Activated T-helper 2 cell treated with anti-CD3 and anti-CD28 coated beads, Interferon-gamma antibody, Interleukin-2, Interleukin-4, amounts not matched to agents 10 μg/mL and 5 μg/mL and 100 μg/mL, durations not matched to agents 14 hours and 24 hours and 36 hours (primary cell): ENCODE measurements at places on chromosomes 12 and 14. TPM values are rescaled to one million over a fixed set of nuclear protein-coding genes. Genes with fewer than 3 reads are reported as not detected.
A peak's percentile ranks its signal among the peaks of the same experiment; 100 is the strongest.

The BTG1 gene
- 67.8 and 71.7 TPM in 2 replicates for total RNA-seq

The WNT1 gene
- 0.60 and 0.66 TPM in 2 replicates for total RNA-seq

The C12orf54 gene
- not detected in 2 replicates for total RNA-seq

The PDE3A gene
- 0.07 and 0.14 TPM in 2 replicates for total RNA-seq

The PTCSC3 gene
- total RNA-seq: not detected in 2 replicates

DNA sequence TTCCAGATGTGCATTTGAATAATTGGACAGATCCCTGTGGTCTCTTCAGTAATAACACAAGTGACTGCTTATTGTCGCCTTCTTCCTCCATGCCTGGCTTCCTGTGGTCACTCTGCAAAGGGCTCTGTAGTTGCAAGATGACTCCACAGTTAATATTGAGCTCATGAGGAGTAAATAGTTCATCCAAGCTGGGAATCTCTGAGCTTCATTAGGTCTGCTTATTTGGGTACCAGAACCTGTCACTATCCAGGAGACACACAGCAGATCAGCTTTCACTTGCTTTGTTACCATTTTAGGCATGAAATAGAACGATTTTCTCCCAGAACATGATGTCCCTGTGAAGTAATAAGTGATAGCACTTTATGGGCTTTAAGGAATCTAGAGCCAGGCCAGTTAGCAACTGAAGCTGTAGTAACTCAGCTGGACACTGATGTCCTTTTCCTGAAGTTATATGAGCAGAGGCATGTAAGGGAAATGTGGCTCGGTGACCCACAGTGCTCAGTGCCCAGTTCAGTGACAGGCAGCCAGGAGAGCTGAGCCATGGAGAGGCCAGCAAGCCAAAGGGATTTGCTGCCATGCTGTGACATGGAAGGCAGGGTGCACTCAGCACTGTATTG lies 50.1 kb downstream of the CRADD start:
- no peaks in the 10 kb centered on the region for H3K27me3 ChIP-seq
- H3K4me3 ChIP-seq: no peak overlapping the region
- DNase-seq: no peak
- H3K4me1 ChIP-seq: peaks cover 5% of the 10 kb centered on the region

- DNase-seq: no peak
- H3K4me3 ChIP-seq: no peak overlapping the region
- peaks cover 27% of the 10 kb centered on the region for H3K4me1 ChIP-seq
Observed at GRCh38 chr12:50642761-50643160, 121.1 kb upstream of the ATF1 start.

DNA sequence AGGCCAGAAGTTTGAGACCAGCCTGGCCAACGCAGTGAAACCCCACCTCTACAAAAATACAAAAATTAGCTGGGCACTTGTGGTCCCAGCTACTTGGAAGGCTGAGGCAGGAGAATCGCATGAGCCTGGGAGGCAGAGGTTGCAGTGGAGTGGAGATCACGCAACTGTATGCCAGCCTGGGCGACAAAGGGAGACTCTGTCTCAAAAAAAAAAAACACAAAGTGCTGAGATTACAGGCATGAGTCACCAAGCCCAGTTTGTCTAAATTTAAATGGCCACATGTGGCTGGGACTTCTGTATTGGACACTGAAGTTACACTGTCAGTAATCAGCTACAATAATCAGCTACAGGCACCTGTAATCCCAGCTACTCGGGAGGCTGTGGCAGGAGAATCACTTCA lies 100.9 kb upstream of the AEBP2 start:
- no peaks in the 10 kb centered on the region for H3K36me3 ChIP-seq
- no peaks in the 10 kb centered on the region for H3K27me3 ChIP-seq
- H3K27ac ChIP-seq: no peak overlapping the region
- no peaks in the 10 kb centered on the region for H3K4me1 ChIP-seq
- no peak overlapping the region for H3K4me3 ChIP-seq
- no peak for DNase-seq

DNA sequence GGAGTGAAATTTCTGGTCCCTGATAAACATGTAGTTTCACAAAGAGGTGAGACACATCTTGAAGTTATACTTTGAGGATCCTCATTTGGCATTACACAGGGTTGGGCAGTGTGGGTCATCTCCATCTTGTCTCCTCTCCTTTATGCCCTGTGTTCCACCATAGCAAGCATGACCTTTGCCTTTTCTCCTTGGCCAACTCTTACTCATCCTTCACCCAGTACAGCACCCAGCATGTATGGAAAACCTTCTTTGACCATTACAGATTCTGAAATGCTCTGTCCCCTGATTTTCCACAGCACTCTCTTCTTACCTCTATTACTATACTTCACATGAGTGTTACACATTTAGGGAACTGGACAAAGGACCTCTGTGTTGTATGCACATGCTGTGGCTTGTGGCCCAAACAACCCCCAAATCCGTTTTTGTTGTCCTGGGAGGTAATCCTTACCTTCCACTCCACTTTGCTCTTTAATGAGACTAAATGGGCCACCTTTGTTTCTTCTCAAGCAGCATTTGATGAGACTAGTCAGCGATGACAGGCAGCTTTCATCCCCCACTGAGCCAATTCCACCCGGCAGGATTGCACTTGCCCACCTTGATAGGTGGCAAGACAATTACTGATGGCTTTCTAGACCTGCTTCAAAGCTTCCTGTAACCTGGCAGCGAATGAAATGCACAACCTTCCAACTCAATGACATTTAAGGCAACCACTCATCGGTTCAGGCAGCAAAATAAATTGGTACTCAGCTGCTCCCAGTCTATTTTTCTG lies 163.5 kb downstream of the MON2 start:
- H3K4me1 ChIP-seq: peaks cover 5% of the 10 kb centered on the region
- DNase-seq: no peak

DNA sequence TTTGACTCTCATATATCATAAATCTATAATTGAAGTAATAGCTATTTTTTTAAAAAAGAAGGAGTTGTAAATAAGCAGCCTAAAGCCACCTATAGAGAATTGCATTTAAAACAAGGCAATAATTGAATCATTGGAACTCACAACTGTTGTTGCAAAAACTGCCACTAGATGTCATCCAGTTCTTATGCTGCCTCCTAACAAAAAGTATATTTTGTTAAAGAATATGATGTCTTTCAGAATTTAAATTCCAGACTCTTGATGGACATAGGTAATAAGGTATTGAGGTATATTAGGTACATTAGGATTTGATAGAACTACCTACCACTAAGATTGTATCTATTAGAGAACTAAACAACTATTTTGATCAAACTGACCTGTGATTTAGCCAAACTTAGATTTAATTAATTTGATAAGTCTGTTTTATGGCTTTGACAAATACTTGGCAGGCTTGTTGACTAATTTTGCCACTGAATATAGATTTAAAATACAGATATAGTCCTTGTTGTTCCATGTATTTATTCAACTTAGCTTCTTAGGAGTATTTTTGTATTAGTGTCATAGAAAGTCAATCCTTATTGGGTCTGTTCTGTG lies 401.4 kb downstream of the RPL10L start:
- H3K36me3 ChIP-seq: no peaks in the 10 kb centered on the region
- H3K27me3 ChIP-seq: no peaks in the 10 kb centered on the region
- H3K27ac ChIP-seq: no peak overlapping the region
- DNase-seq: no peak

DNA sequence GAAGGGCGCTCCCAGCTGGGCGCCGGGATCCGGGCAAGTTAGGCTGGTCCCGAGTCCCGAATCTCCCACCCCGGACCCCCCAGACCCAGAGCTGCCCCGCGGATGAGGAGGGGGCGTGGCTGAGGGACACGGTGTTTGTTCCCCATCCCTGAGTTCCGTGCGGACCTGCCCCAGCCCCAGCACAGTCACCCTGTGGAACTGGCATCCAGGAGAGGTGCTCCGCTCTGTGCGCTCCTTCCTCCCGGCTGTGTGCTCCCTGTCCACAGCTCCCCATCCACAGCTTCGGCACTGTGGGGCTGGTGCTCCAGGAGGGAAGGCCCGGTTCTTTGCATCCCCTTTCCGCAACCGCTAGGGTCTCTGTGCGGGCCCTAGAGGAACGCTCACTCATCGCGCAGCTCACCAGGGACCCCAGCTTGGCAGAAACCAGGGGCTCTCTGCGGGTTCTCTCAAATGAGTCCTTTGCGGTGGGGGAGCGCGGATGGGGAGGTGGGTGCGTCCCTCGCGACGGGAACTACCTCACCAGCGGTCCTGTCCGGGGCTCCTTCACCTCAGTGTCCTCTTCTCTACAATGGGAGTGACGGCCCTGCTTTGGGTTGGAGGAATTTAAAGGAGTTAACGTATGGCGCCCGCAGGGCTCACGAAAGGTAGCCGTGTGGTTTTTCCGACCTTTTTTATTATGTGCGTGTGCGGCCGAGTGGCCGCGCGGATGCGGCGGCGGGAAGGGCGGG lies 845 bp downstream of the TMEM132C start:
- H3K4me3 ChIP-seq: no peak overlapping the region
- H3K4me1 ChIP-seq: no peaks in the 10 kb centered on the region
- H3K36me3 ChIP-seq: no peaks in the 10 kb centered on the region
- DNase-seq: no peak
- no peak overlapping the region for H3K27ac ChIP-seq
- H3K27me3 ChIP-seq: peaks cover 19% of the 10 kb centered on the region

DNA sequence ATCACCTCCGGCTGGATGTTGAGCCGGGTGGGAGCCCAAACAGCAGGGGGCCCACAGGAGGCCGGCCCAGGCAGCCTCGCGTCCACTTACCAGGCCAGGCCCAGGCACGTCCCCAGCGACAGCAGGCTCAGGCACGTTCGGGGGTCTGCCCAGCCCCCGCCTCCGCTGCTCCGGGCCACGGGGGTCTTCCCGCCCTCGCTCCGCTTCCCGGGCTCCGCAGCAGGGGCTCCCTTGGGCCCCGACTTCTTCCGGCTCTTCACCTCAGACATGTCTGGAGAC lies 216 bp downstream of the IKBIP start:
- DNase-seq: no peak
- H3K36me3 ChIP-seq: peaks cover 28% of the 10 kb centered on the region
- H3K27me3 ChIP-seq: no peaks in the 10 kb centered on the region
- peak overlapping the region; percentile 97 for H3K4me3 ChIP-seq
- peaks cover 27% of the 10 kb centered on the region for H3K4me1 ChIP-seq

DNA sequence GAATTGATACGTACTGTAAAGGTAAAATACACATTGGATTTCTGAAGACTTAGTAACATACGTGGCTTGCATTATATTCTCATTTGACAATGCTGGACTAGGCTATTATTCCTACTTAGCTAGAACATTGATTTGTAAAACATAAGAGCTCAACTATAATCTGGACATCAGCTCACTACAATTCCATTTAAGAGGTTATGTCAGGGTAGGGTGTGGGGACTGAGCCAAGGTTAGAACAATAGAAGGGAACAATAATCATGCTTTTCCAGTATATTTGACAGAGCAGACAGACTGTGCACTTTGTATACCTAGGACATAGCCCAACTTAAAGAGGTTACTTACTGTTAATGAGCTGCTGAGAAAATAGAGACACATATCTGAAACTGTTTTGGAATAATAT lies 10.8 kb downstream of the ZCRB1 start:
- H3K27ac ChIP-seq: no peak overlapping the region
- no peaks in the 10 kb centered on the region for H3K4me1 ChIP-seq
- no peak overlapping the region for H3K4me3 ChIP-seq
- peaks cover 20% of the 10 kb centered on the region for H3K36me3 ChIP-seq

GRCh38 chr12:126086242-126086641 lies 1021.0 kb downstream of the AACS start:
- no peak overlapping the region for H3K27ac ChIP-seq
- no peaks in the 10 kb centered on the region for H3K27me3 ChIP-seq

DNA sequence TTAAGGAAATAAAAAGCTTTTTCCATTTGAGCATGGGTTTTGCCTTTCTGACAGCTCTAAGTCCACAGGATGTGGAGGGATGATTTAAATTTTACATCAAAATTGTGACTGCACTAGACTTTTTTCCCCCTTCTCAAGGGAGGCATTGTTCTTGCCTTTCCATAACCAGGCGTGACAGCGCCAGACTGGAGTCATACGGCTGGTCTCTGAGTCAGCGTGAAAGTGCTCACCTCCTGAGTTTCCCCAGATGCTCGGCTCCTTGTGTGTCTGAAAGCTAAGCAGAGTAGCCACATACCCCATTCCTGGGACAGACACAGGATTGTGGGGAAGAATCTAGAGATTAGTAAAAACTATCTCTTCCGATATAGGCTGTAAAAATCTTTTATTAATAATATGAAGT lies 43.1 kb downstream of the SOX5 start:
- H3K27ac ChIP-seq: no peak overlapping the region
- DNase-seq: no peak
- H3K4me1 ChIP-seq: no peaks in the 10 kb centered on the region
- H3K27me3 ChIP-seq: no peaks in the 10 kb centered on the region

DNA sequence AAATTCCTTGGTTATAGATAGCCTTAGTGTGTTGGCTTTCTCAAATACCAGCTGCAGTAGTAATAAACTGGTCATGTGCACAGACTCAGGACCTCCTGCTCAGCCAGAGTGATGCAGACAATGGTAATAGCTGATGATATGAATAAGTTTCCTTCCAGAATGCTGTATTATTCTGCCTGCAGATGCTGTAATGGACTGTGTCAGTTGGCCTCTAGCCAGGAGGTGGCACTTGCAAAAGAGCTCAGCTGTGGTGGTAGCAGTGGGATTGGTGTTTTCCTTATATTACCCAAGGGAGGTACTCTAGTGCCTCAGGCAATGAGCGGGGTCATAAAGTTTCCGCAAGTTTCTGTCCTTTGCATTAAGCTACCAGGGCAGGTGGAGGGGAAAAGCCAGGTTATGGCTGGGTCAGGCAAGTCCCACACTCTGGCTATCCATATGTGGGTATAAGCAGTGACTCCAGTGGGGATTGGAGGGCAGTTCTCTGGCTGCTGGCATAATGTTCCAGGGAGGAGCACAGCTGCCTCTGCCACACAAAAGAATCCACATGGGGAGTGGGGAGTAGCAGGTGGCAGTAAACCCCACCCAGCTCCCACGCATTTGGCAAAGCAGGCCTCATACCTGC lies 14.0 kb upstream of the MUCL1 start:
- no peak overlapping the region for H3K4me3 ChIP-seq
- DNase-seq: no peak
- no peaks in the 10 kb centered on the region for H3K36me3 ChIP-seq
- no peak overlapping the region for H3K27ac ChIP-seq
- H3K4me1 ChIP-seq: no peaks in the 10 kb centered on the region

DNA sequence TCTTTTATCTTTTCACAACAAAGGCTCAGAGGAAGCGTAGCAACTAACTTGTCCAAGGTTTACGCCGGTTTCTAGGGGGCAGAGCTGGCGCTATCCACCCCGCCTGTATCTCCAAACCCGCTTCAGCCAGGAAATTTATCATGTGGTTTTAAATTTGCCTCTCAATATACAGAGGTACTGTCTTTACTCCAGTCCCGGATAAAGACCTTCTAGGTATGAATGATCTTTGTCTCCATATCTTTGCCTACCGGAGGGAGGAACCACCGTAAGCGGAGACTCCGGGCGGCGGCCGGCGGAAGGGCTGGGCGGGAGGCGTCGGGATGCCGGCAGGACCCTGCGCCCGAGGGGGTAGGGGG lies 693 bp upstream of the RIMKLB start:
- H3K4me1 ChIP-seq: peaks cover 9% of the 10 kb centered on the region
- peaks cover 2% of the 10 kb centered on the region for H3K36me3 ChIP-seq
- DNase-seq: no peak
- H3K27me3 ChIP-seq: peaks cover 60% of the 10 kb centered on the region
